Osteoblast (primary cell): ENCODE measurements at places on chromosomes 13 and 19. TPM values are rescaled to one million over a fixed set of nuclear protein-coding genes. Genes with fewer than 3 reads are reported as not detected.

Gene KLK8
- total RNA-seq = not detected in 2 replicates

Gene WBP4
- total RNA-seq = 6.8 and 8.7 TPM in 2 replicates

Gene ELSPBP1
- total RNA-seq = not detected in 2 replicates

Gene FFAR1
- total RNA-seq = not detected in 2 replicates

Gene RGL3
- total RNA-seq = 0.29 and 0.36 TPM in 2 replicates

Gene KCNN4
- total RNA-seq = 6.5 and 7.2 TPM in 2 replicates

DNA sequence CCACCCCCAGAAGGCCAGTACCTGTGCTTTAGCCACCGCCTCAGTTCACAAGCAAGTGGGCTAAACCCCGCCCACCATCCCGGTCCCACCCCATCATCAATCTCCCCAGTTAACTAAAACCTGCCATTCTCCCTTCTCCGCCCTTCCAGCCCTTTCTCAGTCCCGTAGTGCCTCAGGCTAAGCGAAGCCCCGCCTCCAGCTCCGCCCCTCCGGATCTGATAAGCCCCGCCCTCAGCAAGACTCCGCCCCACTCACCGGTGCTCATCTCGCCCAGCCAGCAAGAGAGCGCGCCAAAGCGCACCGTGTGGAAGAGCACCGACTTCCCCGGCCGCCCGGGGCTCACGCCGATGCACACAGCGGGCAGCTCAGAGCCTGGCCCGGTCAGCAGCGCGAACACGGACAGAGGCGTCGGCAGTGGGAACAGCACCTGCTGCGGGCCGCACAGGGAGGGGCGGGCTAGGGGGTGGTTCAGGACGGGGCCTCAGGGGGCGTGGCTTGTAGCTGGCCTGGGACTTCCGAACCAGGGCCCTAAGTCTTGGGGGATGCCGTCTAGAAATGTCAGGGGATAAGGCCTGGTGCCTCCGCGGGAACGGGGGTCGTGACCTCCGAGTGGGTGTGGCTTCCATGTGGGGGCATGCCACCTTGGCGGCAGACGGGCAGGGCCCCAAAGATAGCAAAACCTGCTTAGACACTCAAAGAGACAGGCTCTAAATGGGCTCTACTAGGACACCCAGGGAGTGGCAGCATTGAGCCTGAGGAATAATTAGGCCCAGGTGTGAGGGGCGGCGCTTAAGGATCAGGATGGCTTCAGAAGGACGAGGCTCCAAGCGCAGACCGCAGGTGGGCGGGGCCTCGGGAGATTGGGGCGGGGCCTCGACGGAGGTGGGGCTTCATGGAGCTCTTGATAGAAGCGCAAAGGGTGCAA is 21.4 kb downstream of the MAP4K1 start:
- H3K4me1 ChIP-seq = no peaks in the 10 kb centered on the region
- H3K27ac ChIP-seq = no peak overlapping the region
- H3K27me3 ChIP-seq = no peaks in the 10 kb centered on the region
- peak; percentile 59 for DNase-seq

GRCh38 chr13:77136902-77137420 is 110.0 kb upstream of the FBXL3 start:
- no peak overlapping the region for H3K27ac ChIP-seq
- no peaks in the 10 kb centered on the region for H3K27me3 ChIP-seq
- peak; percentile 22 for DNase-seq
- H3K36me3 ChIP-seq = peaks cover 14% of the 10 kb centered on the region

GRCh38 chr13:114005206-114005724 is 31.4 kb upstream of the C13orf46 start:
- H3K27me3 ChIP-seq = no peaks in the 10 kb centered on the region
- peaks cover 38% of the 10 kb centered on the region for H3K36me3 ChIP-seq
- H3K4me1 ChIP-seq = no peaks in the 10 kb centered on the region

GRCh38 chr19:58439576-58440554 is at the start of gene ZNF132:
Gene ZNF132 (minus strand): TSS chr19:58440153. CDS start chr19:58439821, 332 bp downstream.
- DNase-seq = peak; percentile 99
- peaks cover 12% of the 10 kb centered on the region for H3K4me1 ChIP-seq
- peaks cover 24% of the 10 kb centered on the region for H3K36me3 ChIP-seq
- no peaks in the 10 kb centered on the region for H3K27me3 ChIP-seq
- peak within 1 kb of the TSS; percentile 98 for H3K4me3 ChIP-seq

DNA sequence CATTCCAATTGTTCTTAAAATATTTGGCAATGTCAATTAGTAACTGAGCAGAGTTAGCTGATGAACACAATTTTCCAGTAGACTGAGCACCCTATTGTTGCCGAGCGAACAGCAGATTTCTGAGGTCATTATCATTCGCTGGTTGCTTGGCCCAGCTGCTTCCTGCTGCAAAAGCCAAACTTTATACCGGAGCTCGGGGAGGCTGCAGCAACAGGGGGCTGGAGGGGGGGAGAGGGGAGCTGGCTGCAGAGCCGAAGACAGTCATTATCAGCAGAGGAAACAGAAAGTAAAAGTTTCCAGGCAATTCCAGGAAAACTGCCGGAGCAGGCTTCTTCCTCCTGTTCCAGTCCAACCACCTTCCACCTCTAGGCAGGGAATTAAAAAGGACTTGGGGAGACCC is 77.9 kb downstream of the ZNF536 start:
- no peaks in the 10 kb centered on the region for H3K36me3 ChIP-seq
- H3K27ac ChIP-seq = no peak overlapping the region
- H3K27me3 ChIP-seq = no peaks in the 10 kb centered on the region
- H3K4me3 ChIP-seq = no peak overlapping the region
- DNase-seq = no peak

DNA sequence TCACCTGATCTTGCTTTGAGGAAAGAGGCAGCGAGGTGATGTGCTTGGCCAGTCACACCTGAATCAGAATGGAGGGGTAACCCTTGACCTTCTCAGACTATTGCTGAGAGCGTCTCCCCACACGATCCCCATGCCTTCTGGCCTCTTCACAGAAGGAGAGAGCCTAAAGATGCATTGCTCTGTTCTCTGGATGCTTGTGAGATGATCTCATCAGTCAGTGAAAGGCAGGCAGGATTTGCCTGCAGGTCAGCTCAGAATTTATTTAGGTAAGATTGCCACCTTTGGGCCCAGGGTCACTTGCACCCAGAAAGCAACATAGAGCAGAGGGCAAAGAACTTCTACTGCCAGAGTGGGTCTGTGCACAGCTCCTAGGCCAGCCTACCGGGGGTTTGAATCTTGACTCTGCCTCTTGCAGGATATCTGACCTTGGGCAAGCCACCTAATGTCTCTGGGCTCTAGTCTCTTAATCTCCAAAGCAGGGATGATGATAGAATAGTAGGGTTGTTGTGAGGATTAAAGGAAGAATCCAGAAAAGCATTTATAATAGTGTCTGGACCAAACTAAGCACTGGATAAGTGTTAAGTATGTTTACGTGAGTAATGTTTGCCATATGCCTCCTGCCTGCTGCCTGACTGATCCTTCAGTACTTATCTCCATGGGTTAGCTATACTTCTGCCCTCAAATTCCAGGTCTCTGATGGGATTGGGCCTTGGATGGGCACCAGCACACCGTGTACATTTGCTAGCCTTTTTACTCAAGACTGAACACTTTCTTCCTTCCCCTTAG is 8.4 kb upstream of the FLT1 start:
- no peak overlapping the region for H3K27ac ChIP-seq
- DNase-seq = no peak
- no peak overlapping the region for H3K4me3 ChIP-seq
- no peaks in the 10 kb centered on the region for H3K4me1 ChIP-seq

GRCh38 chr19:3068071-3068470 is 5.8 kb upstream of the TLE5 start:
- H3K4me1 ChIP-seq = no peaks in the 10 kb centered on the region
- no peak for DNase-seq
- no peaks in the 10 kb centered on the region for H3K36me3 ChIP-seq
- H3K27me3 ChIP-seq = no peaks in the 10 kb centered on the region
